ENCODE measurements at places on chromosomes 4 and X.
A peak's percentile ranks its signal among the peaks of the same experiment; 100 is the strongest.

GRCh38 chrX:24020306-24020876, 6.6 kb downstream of the KLHL15 start:
- no peak for DNase-seq

- no peak for DNase-seq
These were observed 2384.1 kb downstream of the PCDH7 start for GRCh38 chr4:33104273-33104672.

DNA sequence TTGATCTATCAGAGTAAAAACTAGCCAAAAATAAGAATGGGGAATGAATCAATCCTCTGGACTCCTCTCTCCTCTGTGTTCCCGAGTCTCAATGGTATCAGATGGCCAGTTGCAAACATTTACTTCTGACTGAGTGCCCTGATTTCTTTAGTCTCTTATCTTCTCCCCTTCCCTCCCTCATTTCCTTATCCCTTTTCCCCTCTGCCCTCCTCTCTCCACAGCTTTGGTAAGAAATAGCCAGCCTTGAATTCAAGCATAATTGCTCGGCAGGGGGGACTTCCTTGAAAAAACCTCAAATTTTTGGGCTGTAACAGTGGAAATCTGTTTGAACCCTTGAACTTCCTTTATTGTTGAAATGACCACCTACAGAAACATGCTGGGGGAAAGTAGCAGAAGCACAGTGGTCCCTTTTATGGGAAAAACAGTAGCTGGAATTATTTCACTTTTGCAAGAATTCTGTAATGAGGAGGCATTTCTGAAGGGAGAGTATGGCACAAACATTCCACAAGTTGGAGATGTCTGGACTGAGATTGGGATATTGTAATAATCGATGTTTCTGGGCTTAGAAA, 40.3 kb downstream of the NHS start:
- no peak for DNase-seq

GRCh38 chr4:4333265-4333706, 43.2 kb downstream of the ZBTB49 start:
- peak; percentile 91 for DNase-seq

GRCh38 chr4:101349801-101350064, 2.4 kb upstream of the PPP3CA start:
- DNase-seq = no peak

DNA sequence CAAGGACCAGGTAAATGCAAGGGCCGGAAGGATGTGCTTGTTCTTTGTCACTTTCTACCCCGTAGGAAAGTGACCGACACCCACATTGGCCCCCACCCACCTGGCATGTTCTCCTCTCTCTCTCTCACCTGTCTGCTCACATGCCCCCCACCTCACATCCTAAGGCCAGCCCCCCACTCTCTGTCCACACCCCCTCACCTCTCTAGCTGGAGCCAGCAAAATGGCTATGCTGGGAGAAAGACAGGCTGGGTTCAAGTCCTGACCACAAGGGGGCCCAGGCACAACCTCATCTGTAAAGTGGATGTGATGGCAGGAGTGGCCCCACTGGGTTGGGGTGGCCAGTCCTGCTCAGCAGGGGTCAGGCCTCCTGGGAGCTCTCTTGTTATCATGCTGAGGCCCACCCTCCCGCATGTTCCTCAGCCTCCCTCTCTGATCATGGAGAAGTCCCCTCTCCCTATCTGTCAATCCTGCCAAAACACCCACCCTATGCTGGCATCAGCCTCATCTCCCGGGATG, 1.7 kb upstream of the PPP2R2C start:
- peak; percentile 54 for DNase-seq

DNA sequence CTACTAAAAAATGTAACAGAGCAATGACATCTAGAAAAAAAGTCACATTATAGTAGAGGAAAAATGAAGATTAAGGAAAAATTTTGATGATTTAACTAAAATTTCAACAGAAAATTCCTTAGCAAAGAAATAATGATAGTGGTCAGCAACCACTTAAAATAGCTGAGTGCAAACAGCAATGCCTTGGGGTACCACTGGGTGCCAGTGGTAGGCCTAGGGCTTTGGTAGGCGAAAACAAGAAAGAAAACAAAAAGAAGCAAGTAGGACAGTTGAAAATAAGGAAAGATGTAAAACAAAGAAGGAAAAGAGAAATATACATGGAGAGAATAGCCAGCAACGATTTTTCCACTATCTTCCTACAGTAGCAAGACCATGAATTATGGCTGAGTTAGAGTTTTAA, 313.5 kb upstream of the IRS4 start:
- DNase-seq = no peak

DNA sequence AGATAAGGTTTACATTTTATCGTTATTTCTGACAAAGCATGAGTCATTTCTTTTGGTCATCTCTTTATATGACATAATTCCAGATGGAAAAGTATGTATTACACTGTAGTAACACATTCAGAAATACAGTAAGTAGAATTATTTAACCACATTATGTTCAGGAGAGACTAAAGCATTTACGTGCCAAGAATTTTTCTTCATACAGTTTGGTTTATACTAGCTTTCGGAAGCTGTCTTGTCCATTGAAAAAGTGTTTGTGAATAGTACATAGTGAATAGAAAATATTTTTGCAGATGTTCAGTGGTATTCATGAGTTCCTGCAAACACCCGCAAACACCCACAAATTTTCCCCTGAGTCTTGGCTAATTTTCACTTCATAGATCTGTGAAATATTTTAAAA, 1033.0 kb upstream of the INTU start:
- DNase-seq = no peak

GRCh38 chr4:100486496-100486895, 31.3 kb downstream of the EMCN start:
- no peak for DNase-seq

DNA sequence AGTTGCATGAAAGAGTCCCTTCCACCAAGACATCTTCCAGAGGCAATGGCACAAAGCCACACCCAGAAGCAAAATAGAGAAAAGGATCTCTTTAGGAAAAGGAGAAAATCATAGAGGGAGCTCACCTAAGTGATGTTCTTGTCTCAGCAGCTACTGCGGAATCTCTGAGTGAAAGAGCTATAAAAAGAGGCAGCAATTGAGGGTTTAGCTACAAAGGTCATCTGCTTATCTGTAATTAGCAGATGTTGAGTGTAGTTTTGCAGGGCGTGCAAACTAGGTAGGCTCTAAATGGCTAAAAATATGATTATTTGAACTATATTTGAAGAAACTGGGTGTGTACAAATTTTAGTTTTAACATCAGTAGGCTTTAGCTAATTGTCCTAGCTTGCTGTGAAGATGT, 276.0 kb downstream of the HS3ST1 start:
- DNase-seq = no peak

- DNase-seq = peak; percentile 2
These were observed 128.0 kb downstream of the TMA16 start for GRCh38 chr4:163622379-163623035.

- no peak for DNase-seq
These were observed 2016.8 kb upstream of the IGFBP7 start for GRCh38 chr4:59127006-59127405.

DNA sequence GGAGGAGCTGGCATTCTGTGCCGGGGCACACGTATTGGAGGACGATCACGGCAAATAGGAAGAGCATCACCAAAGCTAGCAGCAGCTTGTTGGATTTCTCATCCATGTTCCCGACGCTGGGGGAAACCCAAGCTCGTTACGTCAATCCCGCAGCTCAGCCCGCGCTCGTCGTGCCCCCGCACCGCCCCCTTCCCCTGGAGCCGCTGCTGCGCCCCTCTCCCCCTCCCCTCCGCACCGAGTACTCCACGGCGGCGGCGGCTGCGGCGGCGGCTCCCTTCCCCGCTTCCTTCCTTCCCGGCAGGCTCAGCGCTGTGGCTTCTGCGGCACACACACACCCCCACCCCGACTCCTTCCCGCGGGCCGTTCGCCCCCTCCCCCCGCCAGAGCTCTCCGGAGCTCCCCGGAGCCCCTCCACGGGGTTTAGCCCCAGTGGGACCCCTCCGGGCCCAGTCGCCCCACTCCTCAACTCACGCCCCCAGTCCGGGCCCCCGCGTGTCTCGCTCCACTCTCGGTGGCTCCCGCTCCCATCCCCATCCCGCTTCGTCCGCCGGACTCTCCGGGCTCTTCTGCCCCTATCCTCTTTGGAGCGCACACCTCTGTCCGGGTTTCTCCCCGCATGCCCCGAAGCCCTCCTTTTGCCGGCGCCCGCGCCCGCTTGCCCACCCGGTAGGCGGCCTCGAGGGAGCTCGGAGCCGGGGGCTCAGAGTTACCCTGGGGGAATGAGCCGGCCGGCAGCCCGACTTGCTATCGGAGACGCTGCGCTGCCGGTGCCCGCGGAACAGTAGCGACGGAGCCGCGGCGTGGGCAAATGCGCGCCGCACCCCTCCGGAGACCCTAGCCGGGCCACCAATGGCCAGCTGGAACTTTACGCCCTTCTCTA, 978 bp downstream of the HS6ST2 start:
- no peak for DNase-seq

GRCh38 chr4:5709207-5709575, 832 bp upstream of the EVC2 start:
- DNase-seq = no peak

GRCh38 chrX:14712096-14712495, 160.8 kb downstream of the FANCB start:
- peak; percentile 1 for DNase-seq

DNA sequence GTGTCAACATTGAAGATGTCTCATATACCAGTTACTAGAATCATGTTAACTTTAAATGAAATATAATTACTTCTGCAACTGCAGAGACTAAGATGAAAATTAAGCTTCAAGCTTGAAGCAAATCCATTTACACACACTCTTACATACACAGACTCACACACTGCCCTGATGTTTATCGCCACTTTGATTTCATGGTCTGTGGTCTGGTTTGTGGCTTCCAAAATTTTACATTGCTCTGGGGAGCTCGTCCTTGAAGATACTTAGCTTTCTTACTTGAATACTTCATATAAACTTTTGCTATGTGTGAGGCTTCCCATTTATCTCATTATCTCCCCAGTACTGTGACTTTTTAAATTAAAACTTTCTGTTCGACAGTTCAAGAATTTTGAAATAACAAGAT, 35.8 kb downstream of the ARHGEF38 start:
- no peak for DNase-seq

GRCh38 chr4:81378386-81378785, 93.3 kb downstream of the RASGEF1B start:
- DNase-seq = no peak

GRCh38 chr4:120673696-120674095, 248.8 kb downstream of the PRDM5 start:
- DNase-seq = no peak

DNA sequence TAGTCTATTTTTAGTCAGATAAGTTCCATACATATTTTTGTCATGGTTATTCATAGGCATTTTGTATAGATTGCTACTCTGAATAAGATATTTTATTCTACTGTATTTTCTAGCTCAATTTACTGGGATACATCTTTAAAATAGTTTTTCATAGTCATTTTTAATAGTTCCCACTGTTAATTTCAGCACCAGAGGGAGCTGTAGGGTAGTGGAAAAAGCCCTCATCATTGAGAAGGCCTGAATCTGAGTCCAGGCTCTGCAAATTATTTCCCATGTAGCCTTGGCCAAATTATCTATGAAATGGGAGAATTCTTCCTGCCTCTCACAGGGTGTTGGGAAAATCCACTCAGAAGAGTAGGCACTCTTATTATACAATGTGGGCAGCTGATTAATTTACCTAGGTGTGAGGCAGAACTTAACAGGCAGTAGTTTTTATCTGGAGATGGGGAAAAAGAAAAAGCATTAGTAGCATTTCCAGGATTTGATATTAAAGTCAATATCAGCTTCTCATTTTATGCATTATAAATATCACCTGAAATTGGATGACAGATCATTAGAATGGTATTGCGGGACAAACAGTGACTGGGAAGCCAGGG, 102.9 kb upstream of the PAQR3 start:
- peak; percentile 75 for DNase-seq

- no peak for DNase-seq
These were observed 83.8 kb downstream of the HS3ST1 start for GRCh38 chr4:11344916-11345315.

DNA sequence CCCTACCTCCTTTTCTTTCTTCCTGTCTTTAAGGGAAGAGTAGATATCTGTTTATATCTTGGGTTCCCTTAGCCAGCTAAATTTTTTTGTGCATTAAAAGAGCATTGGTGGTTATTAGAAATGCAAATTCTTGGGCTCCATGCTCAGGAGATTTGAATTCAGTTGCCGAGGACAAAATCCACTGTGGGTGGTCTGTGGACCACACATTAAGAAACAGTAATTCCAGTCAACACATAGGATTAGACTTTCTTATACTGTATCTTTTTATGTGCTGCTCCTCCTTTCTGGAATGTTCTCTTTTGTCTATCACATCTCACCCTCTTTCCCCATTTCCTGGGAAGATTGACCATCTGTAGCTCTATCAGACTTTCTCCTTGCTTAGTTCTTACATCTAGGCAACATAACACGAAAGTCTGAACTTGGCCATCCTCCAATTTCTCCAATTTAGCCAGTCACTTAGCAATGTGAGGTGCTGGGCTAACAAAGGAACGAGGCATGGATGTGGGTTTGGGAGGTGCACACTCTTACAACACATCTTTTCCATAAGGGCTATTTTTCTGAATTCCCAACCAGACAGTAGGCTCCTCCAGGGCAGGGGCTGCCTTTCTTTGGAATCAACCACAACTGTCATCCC, 5.3 kb upstream of the PDLIM3 start:
- DNase-seq = no peak

GRCh38 chr4:77434299-77435092, 171.1 kb upstream of the CXCL13 start:
- no peak for DNase-seq

DNA sequence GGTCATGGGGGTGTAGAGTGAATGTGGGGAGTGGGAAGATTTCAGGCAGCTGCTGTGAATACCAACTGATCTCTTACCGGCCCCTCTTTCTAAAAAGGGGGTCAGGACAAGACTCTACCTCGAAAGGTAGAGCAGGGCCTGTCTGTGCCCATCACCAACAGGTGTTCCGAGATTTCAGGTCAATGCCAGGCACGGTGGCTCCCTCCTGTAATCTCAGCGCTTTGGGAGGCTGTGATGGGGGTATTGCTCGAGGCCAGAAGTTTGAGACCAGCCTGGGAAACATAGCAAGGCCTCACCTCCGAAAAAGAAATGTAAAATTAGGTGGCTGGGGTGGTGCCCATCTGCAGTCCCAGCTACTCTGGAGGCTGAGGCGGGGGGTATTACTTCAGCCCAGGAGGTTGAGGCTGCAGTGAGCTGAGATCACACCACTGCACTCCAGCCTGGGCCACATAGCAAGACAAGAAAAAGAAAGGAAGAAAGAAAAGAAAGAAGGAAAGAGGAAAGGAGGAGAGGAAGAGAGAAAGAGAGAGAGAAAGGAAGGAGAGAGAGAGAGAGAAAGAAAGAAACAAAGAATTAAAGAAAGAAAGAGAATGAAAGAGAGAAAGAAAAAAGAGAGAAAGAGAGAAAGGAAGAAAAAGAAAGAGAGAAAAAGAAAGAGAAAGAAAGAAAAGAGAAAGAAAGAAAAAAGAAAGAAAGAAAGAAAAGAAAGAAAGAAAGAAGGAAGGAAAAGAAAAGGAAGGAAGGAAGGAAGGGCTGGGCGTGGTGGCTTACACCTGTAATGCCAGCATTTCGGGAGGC, 50.1 kb downstream of the CRLF2 start:
- no peak for DNase-seq

DNA sequence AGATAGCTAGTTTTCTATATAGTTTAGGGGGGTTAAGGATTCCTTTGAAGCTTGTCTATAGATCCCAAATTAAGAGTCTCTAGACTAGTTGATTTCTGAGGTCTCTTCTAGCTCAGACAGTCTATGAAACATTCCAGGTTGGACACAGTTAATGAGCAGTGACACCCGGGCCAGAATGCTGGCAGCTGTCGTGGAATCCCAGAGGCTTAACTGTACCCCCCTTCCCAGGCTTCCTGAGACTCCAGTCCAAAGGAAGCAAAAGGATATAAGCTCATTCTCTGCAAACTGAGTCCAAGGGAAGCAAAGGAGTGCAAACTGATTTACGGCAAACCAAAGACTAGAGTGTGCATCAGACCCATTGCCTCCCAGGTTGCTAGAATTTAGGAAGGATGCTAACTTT, 62.9 kb downstream of the DCX start:
- DNase-seq = no peak
